ENCODE measurements at places on chromosomes 5 and 9. TPM values are rescaled to one million over a fixed set of nuclear protein-coding genes. Genes with fewer than 3 reads are reported as not detected.

The SPATA31A3 gene
- not detected for total RNA-seq

The CERT1 gene
- total RNA-seq, result 36.5 TPM

The ENTPD2 gene
- total RNA-seq, result under 0.01 TPM

The TLX3 gene
- not detected for total RNA-seq

The MYORG gene
- total RNA-seq, result 0.83 TPM

The EQTN gene
- not detected for total RNA-seq

The ANKRD18B gene
- total RNA-seq, result 0.17 TPM

The ADAMTS16 gene
- total RNA-seq, result 0.17 TPM

The SELENOP gene
- total RNA-seq, result 809 TPM

The GNAQ gene
- 30.4 TPM for total RNA-seq

The IDNK gene
- total RNA-seq, result 7.8 TPM

The CTSL gene
- 563 TPM for total RNA-seq

The TEX53 gene
- total RNA-seq, result not detected

The TMEFF1 gene
- 2.5 TPM for total RNA-seq

The GGTA1 gene
- total RNA-seq, result under 0.01 TPM

The ALAD gene
- 22.6 TPM for total RNA-seq

The FGF1 gene
- 0.77 TPM for total RNA-seq

The TYRP1 gene
- 0.17 TPM for total RNA-seq

The CTXN3 gene
- total RNA-seq, result not detected

The PCDHB16 gene
- total RNA-seq, result 0.51 TPM

The IL3 gene
- total RNA-seq, result not detected

The CCDC183 gene
- 1.0 TPM for total RNA-seq

The GPR150 gene
- total RNA-seq, result 0.33 TPM

The DRD1 gene
- 2.6 TPM for total RNA-seq

The LCN15 gene
- not detected for total RNA-seq

The CDC20B gene
- total RNA-seq, result not detected

The PCDHA13 gene
- total RNA-seq, result under 0.01 TPM

The SH3RF2 gene
- 1.2 TPM for total RNA-seq

The ACSL6 gene
- total RNA-seq, result 0.26 TPM

The C5orf52 gene
- total RNA-seq, result not detected

The SEMA5A gene
- 17.7 TPM for total RNA-seq

The OMD gene
- total RNA-seq, result 0.17 TPM

The ASPN gene
- 10.4 TPM for total RNA-seq

The CMBL gene
- total RNA-seq, result 14.4 TPM

The RGMB gene
- total RNA-seq, result 38.3 TPM

The TXNDC8 gene
- total RNA-seq, result not detected

The LTC4S gene
- 0.83 TPM for total RNA-seq

The PDE6A gene
- total RNA-seq, result under 0.01 TPM

The KYAT1 gene
- 7.4 TPM for total RNA-seq

The INSL4 gene
- not detected for total RNA-seq

The ELOVL7 gene
- total RNA-seq, result under 0.01 TPM

The LRRC70 gene
- 1.3 TPM for total RNA-seq

The IGIP gene
- 13.4 TPM for total RNA-seq

The LHX6 gene
- total RNA-seq, result not detected

The TICAM2 gene
- 8.8 TPM for total RNA-seq

The SLC36A2 gene
- not detected for total RNA-seq

The NDUFS4 gene
- total RNA-seq, result 147 TPM

The ADRB2 gene
- 4.5 TPM for total RNA-seq

The DEPDC1B gene
- 2.1 TPM for total RNA-seq

The SPINK7 gene
- total RNA-seq, result not detected

The TSSK1B gene
- 0.50 TPM for total RNA-seq

The STK10 gene
- 16.0 TPM for total RNA-seq

The PCDHA3 gene
- total RNA-seq, result 0.26 TPM
